Mononuclear cell (primary cell): ENCODE measurements at places on chromosomes 7 and 10. TPM values are rescaled to one million over a fixed set of nuclear protein-coding genes. Genes with fewer than 3 reads are reported as not detected.

Gene GCK
- 0.21 TPM for total RNA-seq

Gene DUSP5
- total RNA-seq: 64.2 TPM

Gene ENO4
- total RNA-seq: not detected

Gene ANKRD26
- total RNA-seq: 6.3 TPM

Gene EPO
- not detected for total RNA-seq

Gene DNTT
- total RNA-seq: 0.10 TPM

Gene DIP2C
- 1.7 TPM for total RNA-seq

Gene ASB10
- total RNA-seq: not detected

Gene PTN
- not detected for total RNA-seq

Gene ELN
- total RNA-seq: not detected

Gene FFAR4
- total RNA-seq: under 0.01 TPM

Gene ABCC2
- total RNA-seq: 2.2 TPM

Gene ZNF727
- 0.52 TPM for total RNA-seq

Gene PKD2L1
- total RNA-seq: under 0.01 TPM

Gene GRK5
- 10.6 TPM for total RNA-seq

Gene BRAF
- 106 TPM for total RNA-seq

Gene TES
- 163 TPM for total RNA-seq

Gene PPRC1
- total RNA-seq: 12.1 TPM

Gene PIK3AP1
- total RNA-seq: 49.0 TPM

Gene PILRA
- 56.7 TPM for total RNA-seq

Gene CACNA2D1
- 0.10 TPM for total RNA-seq

Gene UCN3
- total RNA-seq: not detected

Gene HECW1
- under 0.01 TPM for total RNA-seq

Gene SVOPL
- 0.21 TPM for total RNA-seq

Gene INSYN2A
- total RNA-seq: not detected

Gene ARHGAP22
- total RNA-seq: 1.2 TPM

Gene MOGAT3
- total RNA-seq: not detected

Gene ZNF239
- total RNA-seq: 0.31 TPM

Gene HTRA1
- 2.2 TPM for total RNA-seq

Gene PITX3
- total RNA-seq: not detected

Gene OR2A2
- not detected for total RNA-seq

Gene AKR1C2
- 0.21 TPM for total RNA-seq

Gene MOSPD3
- 6.2 TPM for total RNA-seq

Gene ANKRD61
- total RNA-seq: not detected
